Pericardium fibroblast (primary cell): ENCODE measurements at places on chromosomes 3 and 15. TPM values are rescaled to one million over a fixed set of nuclear protein-coding genes. Genes with fewer than 3 reads are reported as not detected.

PLCB2 gene
- total RNA-seq, result 0.09 and 0.23 TPM in 2 replicates

EPB42 gene
- not detected in 2 replicates for total RNA-seq

TMEM207 gene
- not detected in 2 replicates for total RNA-seq

ZNF660 gene
- 1.3 and 1.9 TPM in 2 replicates for total RNA-seq

NOX5 gene
- under 0.01 TPM in 1 of 2 replicates, not detected in the other for total RNA-seq

NBEAL2 gene
- 4.0 and 5.6 TPM in 2 replicates for total RNA-seq

MESP2 gene
- total RNA-seq, result 0.23 and 0.68 TPM in 2 replicates

FSTL1 gene
- total RNA-seq, result 1,426 and 1,923 TPM in 2 replicates

VEPH1 gene
- 5.1 and 5.3 TPM in 2 replicates for total RNA-seq

MGA gene
- 11.3 and 14.2 TPM in 2 replicates for total RNA-seq

MYO5C gene
- total RNA-seq, result under 0.01 and 0.34 TPM in 2 replicates

HIGD2B gene
- total RNA-seq, result not detected in 2 replicates

IL5RA gene
- total RNA-seq, result not detected in 2 replicates

CSPG5 gene
- 0.70 TPM in 1 of 2 replicates, not detected in the other for total RNA-seq

TSPAN3 gene
- total RNA-seq, result 309 and 363 TPM in 2 replicates

GABRA5 gene
- 0.23 TPM in 1 of 2 replicates, not detected in the other for total RNA-seq

SCG5 gene
- 6.7 and 9.9 TPM in 2 replicates for total RNA-seq

REC114 gene
- not detected in 2 replicates for total RNA-seq

JMJD7 gene
- 3.3 and 4.6 TPM in 2 replicates for total RNA-seq

FSD2 gene
- total RNA-seq, result not detected in 2 replicates

CCR2 gene
- total RNA-seq, result not detected in 2 replicates

GPR27 gene
- not detected in 2 replicates for total RNA-seq

VPS13C gene
- 23.2 and 39.2 TPM in 2 replicates for total RNA-seq

GOLGA8O gene
- under 0.01 TPM in 1 of 2 replicates, not detected in the other for total RNA-seq
